NCI-H187 (cell line): ENCODE measurements at places on chromosomes 11 and 22.

- DNase-seq: no peak
Measured at GRCh38 chr11:18785411-18785810, 6.2 kb downstream of the PTPN5 start.

- DNase-seq: no peak
Measured at GRCh38 chr11:12150831-12151382, 40.5 kb downstream of the MICAL2 start.

- peak; percentile 22 for DNase-seq
Measured at GRCh38 chr11:9047964-9048523, 43.4 kb downstream of the SCUBE2 start.

DNA sequence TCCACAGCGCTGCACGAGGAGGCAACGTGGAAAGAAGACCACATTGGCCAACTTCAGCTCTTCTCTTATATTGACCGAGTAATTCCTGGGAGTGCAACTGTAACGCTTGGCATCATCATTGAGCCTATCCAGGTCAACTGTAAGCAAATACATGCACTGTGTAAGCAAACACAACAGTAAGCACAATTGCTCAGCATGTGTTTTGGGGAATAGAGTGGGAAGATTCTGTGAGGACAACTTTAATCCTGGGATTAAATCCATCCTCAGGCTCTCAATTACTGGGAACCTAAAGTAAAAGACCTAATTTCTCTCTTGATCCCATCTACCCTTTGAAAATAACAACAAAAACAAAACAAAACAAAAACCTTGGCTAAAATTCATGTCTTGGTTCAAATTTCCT is 109.5 kb upstream of the DDI1 start:
- DNase-seq: no peak

GRCh38 chr11:67126986-67127385 is 7.9 kb downstream of the KDM2A start:
- no peak for DNase-seq

GRCh38 chr11:28770806-28771205 is 662.6 kb downstream of the METTL15 start:
- DNase-seq: no peak

- no peak for DNase-seq
Measured at GRCh38 chr22:46721501-46722085, 16.5 kb downstream of the CERK start.

- no peak for DNase-seq
Measured at GRCh38 chr11:88117281-88117858, 57.9 kb downstream of the RAB38 start.

DNA sequence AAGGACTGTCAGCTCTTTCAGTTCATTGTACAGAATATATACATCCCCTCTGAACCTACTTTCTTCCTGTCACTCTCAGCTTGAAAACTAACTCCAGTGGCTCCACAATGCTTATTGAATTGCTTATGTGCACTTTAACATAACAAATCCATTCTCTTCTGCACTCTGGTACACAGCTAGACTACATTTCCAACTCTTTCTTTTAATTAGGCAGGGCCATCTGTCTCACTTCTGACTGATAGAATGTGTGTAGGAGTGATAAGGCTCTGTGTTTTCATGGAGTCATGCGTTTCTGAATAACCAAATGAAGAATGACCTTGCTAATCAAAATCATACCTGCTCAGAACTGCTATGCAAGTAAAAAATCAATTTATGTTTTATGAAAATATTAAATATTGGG is 278.5 kb upstream of the CCDC179 start:
- no peak for DNase-seq

DNA sequence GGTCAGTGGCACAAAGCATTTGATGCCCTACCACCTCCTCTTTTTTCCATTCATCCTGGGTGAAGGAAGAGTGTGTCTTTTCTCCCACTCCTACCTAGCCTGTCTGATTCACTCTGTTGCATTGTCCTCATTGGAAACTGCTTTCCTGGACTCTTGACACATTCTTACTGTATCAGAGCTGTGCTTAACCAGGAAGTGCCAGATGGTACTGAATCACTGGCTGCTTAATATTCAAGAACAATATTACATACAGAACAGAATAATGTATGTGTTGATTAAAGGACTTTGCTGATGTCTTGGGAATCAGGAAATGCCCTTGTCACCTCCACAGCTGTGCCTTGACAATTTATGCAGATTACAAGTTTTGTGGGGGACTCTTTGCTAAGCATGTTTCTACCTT is 44.4 kb downstream of the SVIP start:
- DNase-seq: no peak

DNA sequence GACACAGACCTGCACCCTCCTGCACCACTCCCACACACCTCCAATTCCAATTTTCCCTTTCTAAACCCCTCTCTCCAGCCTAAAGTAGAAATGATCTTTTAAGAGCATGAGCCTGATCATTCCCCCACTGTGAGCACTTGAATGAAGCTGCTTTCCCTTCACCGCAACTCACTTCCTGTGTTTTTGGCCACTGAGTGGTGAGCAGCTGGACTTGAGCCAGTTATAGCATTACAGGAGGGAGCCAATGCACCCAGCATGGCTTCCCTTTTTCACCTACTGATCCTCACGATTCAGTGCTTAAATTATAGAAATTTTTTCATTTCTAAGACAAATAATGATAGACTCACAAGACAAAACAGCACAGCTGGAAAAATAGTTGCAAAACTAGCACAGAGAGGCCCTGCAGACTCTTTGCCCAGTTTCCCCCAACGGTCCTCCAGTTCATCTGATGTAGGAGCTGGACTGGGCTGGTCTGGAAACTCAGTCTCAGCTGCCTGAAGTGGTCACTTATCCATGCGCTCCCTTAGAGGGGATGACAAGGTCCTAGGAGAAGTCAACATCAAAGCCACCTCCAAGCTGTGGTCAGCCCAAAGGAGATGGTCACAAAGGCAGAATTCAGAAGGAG is 9.7 kb upstream of the APOL4 start:
- DNase-seq: no peak

DNA sequence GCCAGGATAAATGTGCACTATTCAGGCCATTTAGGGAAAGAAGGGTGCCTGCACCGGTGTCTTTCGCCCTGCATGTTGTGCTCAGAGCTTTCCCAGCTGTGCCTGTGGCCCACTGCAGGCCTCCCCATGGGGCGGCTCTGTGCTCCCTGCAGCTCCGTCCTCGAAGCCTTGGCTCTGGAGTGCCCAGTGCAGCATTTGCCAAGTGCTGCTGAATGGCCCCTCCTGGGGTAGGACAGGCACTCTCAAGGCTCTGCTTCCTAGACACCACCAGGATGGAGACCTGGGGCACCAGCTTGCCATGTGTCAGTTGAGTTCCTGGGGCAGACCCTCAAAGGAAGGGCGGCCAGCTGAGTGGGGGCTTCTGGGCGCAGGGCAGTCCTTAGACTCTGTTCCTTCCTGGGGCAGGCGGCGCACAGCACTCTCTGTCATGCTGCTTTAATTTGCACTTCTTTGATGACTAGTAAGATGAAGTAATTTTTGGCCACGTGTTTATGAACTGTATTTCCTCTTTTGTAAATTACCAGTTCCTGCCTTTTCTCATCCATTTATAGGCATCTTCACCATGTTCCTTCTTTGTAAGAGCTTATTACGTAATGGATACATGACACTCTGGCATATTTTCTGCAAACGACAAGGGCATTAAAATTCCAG is 32.1 kb upstream of the GNB1L start:
- no peak for DNase-seq

DNA sequence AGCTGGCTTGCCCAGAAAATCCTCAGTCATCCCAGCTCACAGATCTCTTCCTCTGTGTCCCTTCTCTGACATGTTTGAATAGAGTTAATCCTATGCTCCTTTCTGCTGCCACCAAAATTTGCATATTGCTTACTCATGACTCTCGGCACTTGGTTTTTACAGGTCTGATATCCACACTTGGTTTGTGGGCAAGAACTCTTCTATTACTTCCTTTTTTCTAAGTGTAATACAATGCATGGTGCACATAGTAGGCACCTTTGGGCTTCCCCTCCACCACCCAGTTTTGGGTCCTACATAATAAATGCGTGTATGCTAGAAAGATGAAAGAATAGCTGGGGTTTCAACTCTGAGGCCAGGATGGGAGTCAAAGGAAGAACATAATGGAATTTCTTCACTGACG is 69.7 kb upstream of the GRK3 start:
- no peak for DNase-seq

DNA sequence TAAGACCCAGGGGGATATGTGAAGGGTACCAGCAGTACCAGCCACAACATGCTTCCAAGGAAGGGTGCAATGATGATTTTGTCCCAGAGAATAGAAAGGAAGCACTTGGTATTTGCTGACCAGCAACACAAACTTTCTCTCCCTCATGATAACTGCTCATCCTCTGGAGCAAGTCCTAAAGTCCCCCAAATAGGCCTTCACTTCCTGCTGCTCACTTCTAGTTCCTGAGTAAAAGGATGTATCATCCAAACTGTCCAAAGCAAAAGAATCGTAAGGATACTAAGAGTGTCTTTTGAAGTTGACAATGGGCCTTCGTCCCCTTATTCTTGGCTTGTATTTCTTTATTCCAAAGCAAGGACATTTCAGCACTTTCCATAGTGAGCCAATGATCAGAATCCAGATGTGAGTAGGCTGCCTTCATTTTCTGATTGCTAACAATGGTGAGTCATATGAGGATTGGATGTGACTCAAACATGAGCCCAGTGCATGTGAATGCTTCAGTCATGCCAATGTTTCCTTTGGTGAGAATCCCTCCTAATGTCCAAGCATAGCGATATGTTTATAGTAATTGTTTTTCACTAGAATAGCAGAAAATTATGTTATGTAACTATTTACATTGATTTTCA is 243.4 kb upstream of the POU2AF2 start:
- no peak for DNase-seq

- no peak for DNase-seq
Measured at GRCh38 chr11:120056301-120057027, 81.4 kb downstream of the TRIM29 start.

DNA sequence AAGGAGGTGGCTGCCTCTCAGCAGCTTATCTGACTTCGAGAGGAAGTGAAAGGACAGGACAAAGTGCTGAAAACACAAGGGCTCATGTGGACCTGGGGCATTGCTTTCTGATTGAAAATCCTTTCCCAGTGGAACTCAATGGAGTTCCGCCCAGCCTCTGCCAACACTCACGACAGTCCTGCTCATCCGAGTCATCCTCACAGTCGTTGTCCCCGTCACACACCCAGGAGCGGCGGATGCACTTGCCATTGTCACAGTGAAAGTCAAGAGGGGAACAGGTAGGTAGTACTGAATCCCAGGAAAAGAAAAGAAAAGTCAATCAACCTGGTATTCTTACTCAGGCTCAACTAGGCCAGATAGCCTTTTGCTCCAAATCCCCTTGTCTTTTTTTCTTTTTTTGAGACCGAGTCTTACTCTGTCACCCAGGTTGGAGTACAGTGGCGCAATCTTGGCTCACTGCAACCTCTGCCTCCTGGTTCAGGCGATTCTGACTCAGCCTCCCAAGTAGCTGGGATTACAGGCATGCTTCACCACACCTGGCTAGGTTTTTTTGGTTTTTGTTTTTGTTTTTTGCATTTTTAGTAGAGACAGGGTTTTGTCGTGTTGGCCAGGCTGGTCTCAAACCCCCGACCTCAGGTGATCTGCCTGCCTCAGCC is 18.1 kb downstream of the LRP4 start:
- DNase-seq: no peak

GRCh38 chr11:65436412-65437032 is 13.9 kb downstream of the NEAT1 start:
- DNase-seq: no peak

GRCh38 chr11:77512092-77512491 is 38.2 kb upstream of the PAK1 start:
- no peak for DNase-seq

GRCh38 chr11:134001596-134001995 is 44.8 kb upstream of the IGSF9B start:
- DNase-seq: no peak

DNA sequence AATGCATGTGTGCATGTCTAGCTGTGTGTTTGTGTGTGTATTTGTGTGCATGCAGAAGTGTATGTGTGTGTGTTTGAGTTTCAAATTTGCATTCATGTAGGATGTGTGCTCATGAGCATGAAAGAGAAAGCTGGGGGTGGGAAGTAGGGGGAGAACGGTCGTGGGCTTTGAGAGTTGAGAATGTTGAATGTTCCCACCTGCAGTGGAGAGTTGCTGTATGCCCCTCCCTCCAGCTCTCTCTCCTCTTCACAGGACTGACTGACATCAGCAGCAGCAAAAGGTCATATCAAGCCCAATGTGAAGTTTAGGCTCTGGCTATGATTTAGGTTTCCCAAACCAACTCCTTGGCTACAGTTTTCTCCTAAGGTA is 63.8 kb upstream of the RRAS2 start:
- DNase-seq: no peak

- DNase-seq: no peak
Measured at GRCh38 chr22:46117206-46118199, 32.8 kb upstream of the PPARA start.

DNA sequence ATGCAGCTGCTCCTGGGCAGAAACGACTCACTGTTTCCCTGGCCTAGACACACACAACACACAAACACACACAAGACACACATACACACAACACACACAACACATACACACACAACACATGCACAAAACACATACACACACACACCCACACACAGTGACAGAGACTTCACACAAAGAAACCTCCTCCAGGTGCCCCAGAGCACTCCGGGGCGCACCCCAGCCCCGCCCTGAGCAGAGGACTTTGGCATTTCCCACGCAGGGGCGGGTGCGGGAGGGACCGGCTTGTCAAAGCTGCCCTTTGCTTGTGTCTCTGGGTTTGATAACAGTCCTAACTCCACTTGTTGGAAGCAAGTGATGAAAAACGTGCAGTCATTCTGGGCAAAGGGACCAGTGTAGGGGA is 6.5 kb downstream of the APOBEC3A start:
- no peak for DNase-seq

DNA sequence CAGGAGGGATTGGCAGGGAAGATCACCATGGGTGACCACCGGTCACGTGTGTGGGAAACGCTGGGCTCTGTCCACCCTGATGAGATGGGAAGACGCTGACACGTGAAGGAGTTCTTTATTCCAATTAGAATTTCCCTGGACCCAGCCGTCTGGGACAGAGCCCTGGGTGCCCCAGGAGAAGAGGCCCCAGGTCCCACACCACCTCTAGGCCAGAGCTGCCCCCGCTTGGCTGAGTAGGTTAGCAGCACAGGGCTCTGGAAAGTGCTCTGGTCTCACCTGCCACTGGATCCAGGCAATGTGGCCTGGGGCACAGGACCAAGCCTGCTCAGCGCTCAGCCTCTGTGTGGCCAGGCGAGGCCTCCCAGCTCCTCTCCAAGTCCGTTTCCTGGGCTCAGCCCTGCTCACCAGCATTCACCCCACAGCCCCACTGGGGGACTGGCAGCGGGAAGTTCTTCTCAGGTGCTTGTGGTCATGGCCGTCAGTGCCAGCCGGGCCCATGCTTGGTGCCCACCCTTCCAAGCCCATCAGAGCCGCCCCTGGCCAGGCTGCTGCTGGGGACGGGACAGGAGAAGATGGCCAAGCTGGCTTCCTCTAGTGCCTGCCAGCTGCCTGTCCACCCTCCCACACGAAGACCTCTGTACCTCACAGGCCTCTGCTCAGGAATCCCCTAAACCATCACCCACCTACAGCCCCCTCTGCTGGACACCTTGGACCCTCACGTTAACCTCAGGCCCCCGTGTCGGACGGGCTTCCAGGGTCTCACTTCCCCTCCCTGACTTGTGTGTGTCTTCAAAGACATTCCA is 62.5 kb upstream of the FGF3 start:
- no peak for DNase-seq

GRCh38 chr11:121801394-121801748 is 314.6 kb downstream of the BLID start:
- no peak for DNase-seq

- no peak for DNase-seq
Measured at GRCh38 chr11:97506076-97506759, 1116.4 kb downstream of the JRKL start.
